ENCODE measurements at places on chromosomes 2 and 18. TPM values are rescaled to one million over a fixed set of nuclear protein-coding genes. Genes with fewer than 3 reads are reported as not detected.

DNA sequence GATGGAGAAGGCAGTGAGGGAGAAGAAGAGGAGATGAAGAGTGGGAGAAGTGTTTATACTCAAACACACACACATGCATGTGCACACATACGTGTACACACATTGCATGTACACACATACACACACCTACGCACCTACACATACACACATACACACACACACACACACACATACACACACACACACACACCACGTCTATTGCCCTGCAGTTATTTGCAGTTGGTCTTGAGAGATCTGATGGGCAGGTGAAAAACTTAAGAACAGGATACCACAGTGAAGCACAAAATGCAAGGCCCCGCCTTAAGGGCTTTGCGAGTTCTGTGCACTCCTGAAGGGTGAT, 190.2 kb downstream of the MYCN start:
- DNase-seq: no peak

- DNase-seq: no peak
These were observed 738.2 kb downstream of the MBD2 start for GRCh38 chr18:53486296-53486695.

GRCh38 chr2:32838949-32839348, 107.8 kb upstream of the LTBP1 start:
- no peak for DNase-seq

SLC5A6 gene
- 101 TPM for total RNA-seq

DNA sequence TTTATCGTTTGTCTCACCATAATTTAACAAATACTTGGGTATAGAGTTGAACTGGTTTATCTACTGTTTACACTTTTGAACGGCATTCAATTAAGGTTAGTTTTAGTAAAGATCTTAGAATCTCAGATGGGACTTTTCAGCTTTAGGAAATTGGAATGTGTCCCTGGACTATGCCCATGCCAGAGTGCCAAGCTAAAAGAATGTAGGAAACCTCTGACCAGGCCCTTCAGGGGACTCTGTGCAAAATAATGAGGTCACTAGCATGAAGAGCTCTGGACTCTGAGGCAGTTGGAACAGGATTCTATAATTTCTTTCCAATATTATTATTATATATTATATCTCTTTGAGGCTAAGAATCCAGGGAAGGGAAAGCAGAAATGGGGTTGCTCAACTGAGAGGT, 13.5 kb downstream of the DIS3L2 start:
- no peak for DNase-seq

DNA sequence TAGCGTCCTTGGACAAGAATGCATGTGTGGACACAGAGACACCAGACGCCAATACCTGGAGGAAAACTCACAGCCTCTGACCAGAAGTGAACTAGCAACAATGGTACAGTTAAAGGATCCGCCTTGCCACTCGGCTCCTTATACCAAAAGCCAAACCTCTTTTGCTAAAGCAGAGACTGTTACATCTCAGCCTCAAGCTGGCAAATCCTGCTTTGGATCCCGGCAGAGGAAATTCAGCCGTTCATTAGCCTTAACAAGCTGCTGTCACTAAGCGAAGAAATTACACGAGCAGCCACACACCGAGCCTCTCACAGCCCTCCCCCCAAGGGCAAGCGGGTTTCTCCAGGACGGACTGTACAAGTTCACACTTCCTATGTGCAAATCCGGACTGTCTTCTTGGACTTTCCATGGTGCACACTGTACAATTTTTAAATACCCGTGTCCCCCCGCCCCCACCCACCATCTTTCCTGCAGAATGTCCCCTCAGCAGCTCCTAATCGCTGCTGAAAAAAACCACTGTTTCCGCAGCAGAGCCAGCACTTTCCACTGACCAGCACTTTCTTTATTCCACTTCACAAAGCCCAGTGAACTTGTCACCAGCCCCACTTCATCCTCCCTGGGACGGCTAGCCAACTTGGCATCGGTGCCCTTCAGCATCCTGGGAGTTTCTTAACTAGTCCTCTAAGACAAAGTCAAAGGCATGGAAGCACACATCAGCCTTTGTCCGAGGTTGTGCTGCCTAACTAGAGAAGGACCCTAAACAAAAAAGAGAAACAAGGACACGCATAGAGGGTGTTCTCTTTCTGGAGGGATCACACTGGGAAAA, 1.5 kb downstream of the KLF7 start:
- DNase-seq: peak; percentile 56

GRCh38 chr2:57313678-57314077, 732.9 kb upstream of the VRK2 start:
- no peak for DNase-seq

DNA sequence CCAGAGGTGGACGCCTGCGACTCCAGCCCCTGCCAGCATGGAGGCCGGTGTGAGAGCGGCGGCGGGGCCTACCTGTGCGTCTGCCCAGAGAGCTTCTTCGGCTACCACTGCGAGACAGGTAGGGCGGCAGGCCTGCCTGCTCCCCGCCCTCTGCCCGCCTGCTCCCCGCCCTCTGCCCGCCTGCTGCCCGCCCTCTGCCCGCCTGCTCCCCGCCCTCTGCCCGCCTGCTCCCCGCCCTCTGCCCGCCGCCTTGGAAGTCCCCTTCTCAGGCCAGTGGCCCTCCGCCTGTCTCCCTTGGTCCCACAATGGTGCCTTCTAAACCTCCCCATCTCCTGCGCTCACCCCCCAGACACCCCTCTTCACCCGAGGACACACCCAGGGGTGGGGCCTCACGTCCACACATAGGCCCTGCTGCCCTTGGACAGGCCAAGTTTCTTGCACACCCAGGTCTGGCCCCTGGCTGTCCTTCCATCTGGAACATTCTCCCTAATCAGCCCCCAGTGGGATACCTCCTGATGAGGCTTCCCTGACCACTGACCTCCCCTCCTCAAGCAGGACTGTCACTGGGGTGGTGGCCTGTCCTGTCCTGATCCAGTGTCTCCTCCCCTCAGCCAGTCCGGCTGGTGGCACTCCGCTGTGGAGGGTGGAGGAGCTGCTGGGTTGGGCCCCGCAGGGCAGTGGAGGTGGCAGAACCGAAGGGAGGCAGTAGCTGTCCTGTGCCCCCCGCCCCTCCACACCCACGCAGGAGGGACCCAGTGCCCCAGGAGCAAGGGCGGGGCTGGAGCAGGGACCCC, 37.9 kb downstream of the MTERF4 start:
- DNase-seq: peak; percentile 26

- no peak for DNase-seq
These were observed 73.7 kb upstream of the DPP10 start for GRCh38 chr2:114368705-114369104.

DNA sequence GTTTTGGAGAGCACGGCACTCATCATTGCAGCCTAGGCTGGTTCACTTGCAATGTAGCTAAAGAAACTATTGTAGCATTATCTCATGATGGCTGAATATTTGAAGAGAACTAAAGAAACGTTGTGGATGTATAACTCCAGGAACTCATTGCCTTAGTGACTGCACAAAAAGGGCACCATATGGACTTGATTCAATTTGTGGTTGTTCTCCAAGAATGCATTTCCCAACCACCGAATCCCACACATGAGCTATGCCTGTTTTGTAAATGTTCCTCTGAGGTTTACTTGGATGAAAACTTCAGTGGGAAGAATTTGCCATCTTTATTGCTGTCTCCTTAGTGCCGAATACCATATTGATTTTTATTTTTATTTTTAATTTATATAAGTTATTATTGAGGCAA, 43.5 kb downstream of the DOK6 start:
- DNase-seq: no peak
